ENCODE measurements at places on chromosomes 7 and 10.

- H3K36me3 ChIP-seq = no peaks in the 10 kb centered on the region
- H3K4me3 ChIP-seq = no peak overlapping the region
Observed at GRCh38 chr10:36117231-36117630, 475.1 kb upstream of the FZD8 start.

DNA sequence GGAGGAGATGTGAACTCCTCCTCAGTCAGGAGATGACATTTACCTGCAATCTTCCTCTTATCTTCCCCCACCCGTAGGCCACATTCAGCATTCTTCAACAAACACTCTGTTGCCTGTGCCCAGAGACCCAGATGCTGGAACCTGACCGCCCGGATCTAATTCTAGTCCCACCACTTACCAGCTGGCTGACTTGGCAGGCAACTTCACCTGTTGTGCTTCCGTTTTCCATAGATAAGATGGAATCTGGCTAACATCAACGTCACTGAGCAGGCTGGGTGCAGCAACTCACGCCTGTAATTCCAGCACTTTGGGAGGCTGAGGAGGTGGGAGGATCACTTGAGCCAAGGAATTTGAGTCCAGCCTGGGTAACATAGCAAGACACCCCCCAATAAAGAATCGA is 21.3 kb upstream of the FXYD4 start:
- H3K36me3 ChIP-seq = no peaks in the 10 kb centered on the region
- H3K4me3 ChIP-seq = no peak overlapping the region
- no peaks in the 10 kb centered on the region for H3K27me3 ChIP-seq
- peaks cover 6% of the 10 kb centered on the region for H3K4me1 ChIP-seq
- peak overlapping the region; percentile 31 for H3K27ac ChIP-seq

GRCh38 chr7:42987648-42988214 is 55.6 kb downstream of the MRPL32 start:
- H3K36me3 ChIP-seq = no peaks in the 10 kb centered on the region
- no peak for DNase-seq
- H3K27ac ChIP-seq = no peak overlapping the region
- no peaks in the 10 kb centered on the region for H3K4me1 ChIP-seq
- no peaks in the 10 kb centered on the region for H3K27me3 ChIP-seq

GRCh38 chr7:141042222-141043193 is 27.8 kb upstream of the MRPS33 start:
- H3K27ac ChIP-seq = no peak overlapping the region
- H3K36me3 ChIP-seq = no peaks in the 10 kb centered on the region
- no peaks in the 10 kb centered on the region for H3K4me1 ChIP-seq
- H3K4me3 ChIP-seq = no peak overlapping the region
- H3K27me3 ChIP-seq = no peaks in the 10 kb centered on the region

- no peak for DNase-seq
- H3K36me3 ChIP-seq = no peaks in the 10 kb centered on the region
- no peaks in the 10 kb centered on the region for H3K4me1 ChIP-seq
- no peak overlapping the region for H3K4me3 ChIP-seq
- no peak overlapping the region for H3K27ac ChIP-seq
Observed at GRCh38 chr7:95190515-95190914, 133.8 kb downstream of the PON1 start.

- no peak overlapping the region for H3K27ac ChIP-seq
- H3K4me3 ChIP-seq = no peak overlapping the region
- no peaks in the 10 kb centered on the region for H3K4me1 ChIP-seq
- no peaks in the 10 kb centered on the region for H3K36me3 ChIP-seq
- no peak for DNase-seq
Observed at GRCh38 chr7:70571403-70571934, 560.5 kb upstream of the GALNT17 start.

All from prostate gland (tissue), 2 donors.